Amniotic epithelial cell (primary cell): ENCODE measurements at places on chromosomes 1 and 21.
A peak's percentile ranks its signal among the peaks of the same experiment; 100 is the strongest.

DNA sequence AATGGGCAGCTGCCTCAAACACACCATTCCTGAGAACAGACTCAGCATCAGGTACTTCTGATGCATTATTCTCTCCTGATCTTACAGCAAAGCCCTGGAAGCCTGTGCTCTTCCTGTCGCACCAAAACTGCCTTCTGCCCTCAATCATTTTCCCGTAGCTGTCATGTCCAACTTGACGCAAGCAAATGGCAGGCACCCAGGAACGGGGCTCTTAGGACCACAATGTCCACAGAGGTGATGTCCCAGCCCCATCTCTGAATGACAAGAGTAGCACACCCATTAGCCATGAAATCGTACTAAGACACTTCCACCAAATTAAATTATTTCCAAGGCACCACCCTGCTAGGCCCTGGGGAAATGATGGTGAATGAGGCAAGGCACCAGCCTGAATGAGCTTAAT lies 47.1 kb downstream of the PTPN14 start:
- no peak for DNase-seq

DNA sequence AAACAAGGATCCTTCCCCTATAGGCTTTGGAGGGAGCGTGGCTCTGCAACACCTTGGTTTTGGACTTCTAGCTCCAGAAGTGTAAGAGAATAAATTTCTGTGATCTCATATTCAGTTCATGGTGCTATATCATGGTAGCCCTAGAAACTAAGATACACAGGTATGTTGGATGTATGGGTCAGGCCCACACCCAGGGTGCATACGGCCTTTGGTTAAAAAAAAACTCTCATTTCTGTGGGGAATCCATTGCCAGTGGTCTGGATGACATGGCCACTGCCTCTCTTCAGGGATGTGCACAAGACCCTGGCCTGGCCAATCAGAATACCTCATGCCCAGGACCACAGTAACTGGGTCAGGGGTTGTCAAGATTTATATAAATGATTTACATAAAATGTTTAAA lies 56.8 kb upstream of the CD34 start:
- DNase-seq, result no peak

DNA sequence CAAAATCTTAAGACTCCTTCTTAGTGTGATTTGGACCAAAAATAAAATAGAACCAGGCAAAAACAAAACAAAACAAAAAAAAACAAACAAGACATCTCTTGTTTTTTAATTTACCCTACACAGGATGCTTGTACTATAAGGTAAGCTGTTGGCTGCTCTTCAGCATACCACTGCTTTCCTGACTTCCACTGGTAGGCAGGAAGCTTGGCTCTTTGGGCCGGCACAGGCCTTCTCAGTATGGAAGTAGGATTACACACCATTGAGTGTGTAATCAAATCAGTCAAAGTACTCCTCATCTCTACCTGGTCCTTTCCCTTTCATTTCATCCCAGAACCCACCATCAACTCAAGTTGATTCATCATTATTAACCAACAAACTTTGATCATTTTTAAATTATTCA lies 61.9 kb upstream of the RGS1 start:
- no peak for DNase-seq

DNA sequence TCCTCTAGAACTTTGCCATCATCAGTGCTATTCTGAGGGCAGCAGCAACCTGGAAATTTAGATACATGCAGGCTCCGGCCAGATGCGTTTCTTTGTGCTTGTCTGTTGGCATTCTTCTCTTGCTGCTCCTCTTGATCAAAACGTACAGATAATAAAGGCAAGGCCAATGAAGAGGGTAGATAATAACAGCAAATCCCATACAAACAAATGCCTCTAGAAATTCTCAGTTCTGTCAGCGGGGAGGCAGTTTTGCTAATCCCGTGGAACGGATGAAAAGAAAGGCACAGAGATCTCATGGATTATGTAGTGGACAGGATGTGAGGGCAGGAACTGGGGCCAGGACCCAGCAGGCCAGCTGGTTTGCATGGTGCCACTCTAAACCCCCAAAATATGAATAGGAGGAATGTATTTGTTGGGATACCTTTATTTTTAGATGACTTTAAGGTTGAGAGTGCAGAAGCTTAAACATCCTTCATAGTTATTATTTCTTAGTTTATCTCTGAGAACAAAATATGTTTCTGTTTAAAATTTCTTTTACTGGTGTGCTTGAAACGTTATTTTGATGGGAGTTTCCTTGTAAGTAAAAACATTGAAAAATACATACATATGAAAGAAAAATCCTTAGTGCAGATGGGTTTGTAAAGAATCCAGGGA lies 1.5 kb downstream of the ITSN1 start:
- DNase-seq, result no peak

GRCh38 chr1:185886671-185887070 lies 152.5 kb downstream of the HMCN1 start:
- DNase-seq, result no peak

DNA sequence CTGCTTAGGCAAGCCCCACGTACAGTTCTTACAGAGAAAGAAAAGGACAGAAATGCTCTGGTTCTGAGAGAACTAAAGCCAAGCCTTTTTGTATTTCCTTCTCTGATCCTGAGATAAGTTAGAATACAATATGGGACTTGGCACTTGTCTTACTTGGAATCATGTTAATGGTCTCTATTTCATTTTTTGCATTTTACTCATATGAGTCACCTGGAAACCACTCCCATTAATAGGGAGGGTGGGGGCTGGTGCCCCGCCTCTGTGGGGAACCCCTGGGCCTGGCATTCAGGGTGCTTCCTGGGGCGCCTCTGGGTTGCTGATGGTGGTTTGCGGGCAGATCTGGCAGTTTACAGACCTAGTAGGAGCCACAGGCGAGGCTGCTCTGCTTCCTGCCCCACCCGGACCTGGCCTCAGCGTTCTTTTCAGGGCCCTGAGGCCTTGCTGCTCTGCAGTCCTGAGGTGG lies 26.7 kb downstream of the TSPAN2 start:
- peak; percentile 72 for DNase-seq

DNA sequence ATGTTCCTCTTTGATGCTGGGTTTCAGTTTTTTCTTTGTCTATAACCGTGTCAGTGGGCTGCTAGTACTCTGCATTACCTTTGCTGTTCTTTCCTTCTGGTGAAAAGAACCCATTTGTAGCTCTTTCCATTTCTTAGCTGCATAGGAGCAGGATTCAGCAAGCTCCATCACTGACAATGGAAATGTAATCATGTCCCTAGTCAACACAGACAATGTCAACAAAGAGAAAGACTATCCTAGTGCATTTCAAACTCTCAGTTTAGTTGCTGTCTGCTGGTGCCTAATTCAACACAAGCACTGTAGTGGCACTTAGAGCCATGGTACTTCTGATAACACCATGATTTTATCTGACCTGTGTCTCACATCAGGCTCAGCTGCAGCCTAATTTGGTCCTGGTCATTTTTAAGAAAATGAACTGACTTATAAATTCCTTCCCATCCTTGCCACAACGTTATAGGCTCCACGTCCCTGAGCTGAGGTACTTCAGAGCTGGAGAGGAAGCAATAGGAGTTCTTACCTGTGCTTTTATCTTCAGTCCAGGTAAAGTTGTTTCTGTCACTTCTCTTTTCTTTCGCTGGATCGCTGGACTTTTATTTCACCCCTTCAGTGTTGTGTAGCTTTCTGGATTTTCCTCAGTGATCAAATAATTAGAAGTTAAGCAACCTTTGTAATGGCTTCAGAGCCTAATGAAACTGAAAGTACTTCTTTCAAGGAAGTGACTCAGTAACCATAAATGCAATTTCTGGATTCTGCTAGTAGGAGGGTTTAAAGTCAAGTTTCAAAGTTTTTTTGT lies at the start of gene GBP3:
Gene GBP3 (minus strand): TSS at position 700 of the 793 bp plus-strand sequence. CDS start 2,145 bp downstream, outside the sequence.
- DNase-seq, result peak; percentile 79
